Heart right ventricle (tissue), 16 donors: ENCODE measurements at places on chromosomes 4 and X.

DNA sequence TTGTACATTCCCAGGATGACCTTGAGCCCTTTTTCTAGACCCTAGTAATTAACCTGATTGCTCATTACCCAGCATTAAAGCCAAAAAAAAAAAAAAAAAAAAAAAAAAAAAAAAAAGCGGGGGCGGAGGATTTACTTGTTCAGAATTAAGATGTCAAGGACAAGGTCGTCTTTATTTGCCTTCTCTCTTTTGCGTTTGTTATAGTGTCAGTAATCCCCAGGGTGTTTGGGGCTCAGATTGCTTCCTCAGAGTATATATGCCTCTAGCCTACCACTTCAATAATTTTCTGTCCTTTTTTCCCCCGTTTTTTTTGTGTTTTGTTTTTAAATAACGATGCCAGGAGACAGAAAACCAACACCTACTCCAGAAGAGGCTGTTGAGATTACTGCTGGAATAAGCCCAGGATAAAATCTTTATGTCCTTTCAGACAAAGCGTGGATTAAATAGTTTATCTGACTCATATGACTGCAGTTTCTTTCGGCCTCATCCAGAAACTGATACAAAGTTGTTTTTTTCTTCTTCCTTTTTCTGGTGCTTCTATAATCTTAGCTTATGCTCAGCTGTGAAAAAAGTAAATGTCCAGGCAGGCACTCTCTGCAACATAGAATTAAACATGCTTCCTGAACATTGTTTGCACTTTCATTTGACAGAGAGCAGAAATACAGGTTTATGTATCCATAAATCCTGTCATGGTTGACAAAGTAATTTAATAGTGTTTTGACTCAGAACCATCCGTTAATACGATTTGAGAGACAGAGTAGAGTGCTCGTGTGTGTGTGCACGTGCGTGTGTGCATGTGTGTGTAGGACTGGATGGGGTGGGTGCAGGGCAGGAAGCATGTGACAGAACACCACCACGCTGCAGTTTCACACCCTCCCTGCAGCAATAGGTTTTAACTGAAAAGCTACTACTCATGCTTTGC is 138.6 kb downstream of the AFF1 start:
- peak overlapping the region; percentile 25 for H3K4me3 ChIP-seq
- H3K36me3 ChIP-seq, result no peaks in the 10 kb centered on the region
- no peaks in the 10 kb centered on the region for H3K27me3 ChIP-seq
- H3K4me1 ChIP-seq, result peaks cover 91% of the 10 kb centered on the region

DNA sequence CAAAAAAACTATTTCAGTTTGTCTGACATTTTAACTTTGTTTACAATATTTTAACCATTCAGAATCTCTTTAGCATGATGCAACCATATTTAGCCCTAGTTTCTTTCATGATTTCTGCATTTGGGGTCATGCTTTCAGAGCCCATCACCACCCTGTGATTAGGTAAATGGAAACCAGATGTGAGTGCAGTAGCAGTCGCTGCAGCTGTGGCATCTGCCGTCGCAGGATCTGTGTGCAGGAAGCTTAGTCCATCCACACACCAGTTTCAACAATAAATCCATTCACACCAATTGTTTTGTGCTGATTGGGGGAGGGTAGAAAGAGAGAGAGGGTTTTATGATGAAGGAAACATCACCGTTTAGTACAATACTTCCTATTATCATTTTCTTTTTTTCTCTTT is 130.5 kb downstream of the CPEB2 start:
- no peak overlapping the region for H3K27ac ChIP-seq
- H3K4me3 ChIP-seq, result no peak overlapping the region
- H3K36me3 ChIP-seq, result no peaks in the 10 kb centered on the region
- no peaks in the 10 kb centered on the region for H3K27me3 ChIP-seq
- no peaks in the 10 kb centered on the region for H3K4me1 ChIP-seq

- H3K4me1 ChIP-seq, result no peaks in the 10 kb centered on the region
- DNase-seq, result no peak
- no peak overlapping the region for H3K4me3 ChIP-seq
- peaks cover 85% of the 10 kb centered on the region for H3K27me3 ChIP-seq
- no peaks in the 10 kb centered on the region for H3K36me3 ChIP-seq
These were observed 27.9 kb downstream of the NKX3-2 start for GRCh38 chr4:13516315-13516860.

GRCh38 chr4:43224559-43224958 is 332.0 kb downstream of the GRXCR1 start:
- no peaks in the 10 kb centered on the region for H3K4me1 ChIP-seq
- no peak overlapping the region for H3K27ac ChIP-seq
- no peaks in the 10 kb centered on the region for H3K27me3 ChIP-seq
- H3K36me3 ChIP-seq, result no peaks in the 10 kb centered on the region

GRCh38 chr4:41744572-41745291 is 3.8 kb downstream of the PHOX2B start:
- H3K36me3 ChIP-seq, result no peaks in the 10 kb centered on the region
- H3K27ac ChIP-seq, result no peak overlapping the region
- no peaks in the 10 kb centered on the region for H3K4me1 ChIP-seq
- H3K27me3 ChIP-seq, result peaks cover 98% of the 10 kb centered on the region
- no peak for DNase-seq
- no peak overlapping the region for H3K4me3 ChIP-seq

- no peak for DNase-seq
- H3K27ac ChIP-seq, result no peak overlapping the region
- H3K4me1 ChIP-seq, result no peaks in the 10 kb centered on the region
- no peaks in the 10 kb centered on the region for H3K36me3 ChIP-seq
- H3K27me3 ChIP-seq, result no peaks in the 10 kb centered on the region
- no peak overlapping the region for H3K4me3 ChIP-seq
These were observed 111.4 kb upstream of the EOLA2 start for GRCh38 chrX:150049647-150050046.

DNA sequence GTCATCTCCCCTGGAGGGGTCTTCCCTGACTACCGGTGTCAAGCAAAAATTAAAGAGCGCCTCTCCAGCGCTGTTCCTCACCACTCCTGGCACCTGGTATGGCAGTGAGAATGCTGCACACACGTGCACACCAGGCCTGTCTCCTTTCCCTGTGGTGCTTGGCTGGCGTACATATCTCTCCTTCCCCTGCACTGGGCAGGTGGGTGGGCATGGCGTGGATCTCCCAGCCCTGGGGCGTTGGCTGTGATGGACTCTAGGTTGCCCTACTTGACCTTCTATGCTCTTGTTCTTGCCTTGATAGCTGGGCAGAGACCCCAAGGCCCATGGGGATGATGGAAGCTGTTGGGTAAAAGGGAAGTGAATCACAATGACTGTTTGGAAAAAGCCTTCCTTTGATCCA is 109.2 kb downstream of the CLNK start:
- no peaks in the 10 kb centered on the region for H3K27me3 ChIP-seq
- no peaks in the 10 kb centered on the region for H3K36me3 ChIP-seq
- H3K27ac ChIP-seq, result no peak overlapping the region
- DNase-seq, result no peak
- no peak overlapping the region for H3K4me3 ChIP-seq

DNA sequence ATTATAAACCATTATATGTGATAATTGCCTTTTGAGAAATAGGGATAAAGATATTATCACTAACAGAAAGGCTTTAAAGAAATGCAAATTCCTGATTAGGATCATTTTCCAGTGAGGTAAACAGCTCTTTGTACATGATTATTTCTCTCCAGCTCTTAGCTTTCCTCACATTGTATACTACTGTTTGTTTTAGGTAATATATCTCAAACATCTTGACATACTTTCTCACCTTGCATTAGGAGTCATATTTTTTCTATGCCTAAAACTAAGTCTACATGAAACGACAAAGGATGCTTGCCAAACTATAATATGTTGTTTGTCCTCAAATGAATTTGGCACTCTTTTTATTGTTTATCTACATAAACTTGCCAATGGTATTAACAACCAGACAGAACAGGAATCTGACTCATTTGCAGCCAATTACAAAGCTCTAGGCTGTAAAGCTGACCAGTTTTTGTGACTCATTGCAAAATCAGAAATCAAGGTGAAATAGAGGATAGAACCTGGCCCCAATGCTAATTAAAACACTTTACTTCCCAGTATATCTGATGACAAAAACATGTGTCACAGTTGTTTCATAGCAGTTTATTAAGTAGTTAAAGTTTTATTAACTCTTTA is 107.0 kb downstream of the IQCM start:
- no peaks in the 10 kb centered on the region for H3K27me3 ChIP-seq
- H3K36me3 ChIP-seq, result no peaks in the 10 kb centered on the region
- H3K27ac ChIP-seq, result no peak overlapping the region

GRCh38 chrX:151970661-151971060 is 3.8 kb downstream of the GABRE start:
- peaks cover 8% of the 10 kb centered on the region for H3K4me1 ChIP-seq
- no peaks in the 10 kb centered on the region for H3K27me3 ChIP-seq
- peak overlapping the region; percentile 5 for H3K27ac ChIP-seq
- H3K36me3 ChIP-seq, result no peaks in the 10 kb centered on the region

GRCh38 chr4:124469981-124470380 is 242.6 kb downstream of the ANKRD50 start:
- no peaks in the 10 kb centered on the region for H3K36me3 ChIP-seq
- DNase-seq, result no peak
- H3K27ac ChIP-seq, result no peak overlapping the region
- H3K4me1 ChIP-seq, result no peaks in the 10 kb centered on the region
- H3K27me3 ChIP-seq, result no peaks in the 10 kb centered on the region

GRCh38 chr4:17188125-17188524 is 289.7 kb upstream of the LDB2 start:
- H3K4me3 ChIP-seq, result no peak overlapping the region
- H3K27ac ChIP-seq, result peak overlapping the region; percentile 25
- peaks cover 6% of the 10 kb centered on the region for H3K4me1 ChIP-seq
- H3K27me3 ChIP-seq, result no peaks in the 10 kb centered on the region
- DNase-seq, result no peak

GRCh38 chr4:33071535-33071934 is 2351.4 kb downstream of the PCDH7 start:
- no peak overlapping the region for H3K4me3 ChIP-seq
- no peaks in the 10 kb centered on the region for H3K27me3 ChIP-seq
- H3K27ac ChIP-seq, result no peak overlapping the region

DNA sequence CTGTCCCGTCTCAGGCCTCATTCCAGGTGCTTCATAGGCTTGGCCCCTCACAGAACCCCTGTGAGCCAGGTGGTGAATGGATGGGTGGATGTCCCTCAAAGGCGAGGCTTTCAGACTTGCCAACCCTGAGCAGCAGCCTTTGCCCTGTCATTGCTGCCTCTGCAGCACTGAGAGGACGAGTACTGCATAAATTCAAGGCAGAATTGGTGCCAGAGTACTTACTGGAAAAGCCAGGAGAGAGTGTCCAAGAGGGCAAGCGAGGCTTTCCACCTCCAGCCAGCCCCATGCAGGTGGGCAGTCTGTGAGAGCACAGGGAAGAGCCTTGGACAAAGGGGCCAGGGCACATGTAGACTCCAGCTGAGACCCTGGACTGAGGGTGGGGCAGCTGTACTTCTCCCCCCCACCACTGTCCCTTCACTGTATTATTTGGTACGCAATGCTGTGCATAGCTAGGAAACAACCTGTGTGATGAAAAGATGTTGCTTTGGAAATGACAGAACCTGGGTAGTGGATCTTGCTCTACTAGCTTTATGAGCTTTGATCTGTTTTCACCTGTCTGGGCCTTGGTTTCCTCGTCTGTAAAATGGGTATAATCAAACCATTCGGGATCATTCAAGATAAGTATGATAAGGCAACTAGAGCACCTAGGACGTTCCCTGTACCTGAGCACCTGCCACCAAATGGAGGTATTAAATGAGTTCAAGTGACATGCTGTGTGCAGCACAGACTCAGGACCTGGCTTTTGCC is 224.9 kb upstream of the PSAPL1 start:
- no peak overlapping the region for H3K4me3 ChIP-seq
- no peaks in the 10 kb centered on the region for H3K36me3 ChIP-seq
- DNase-seq, result no peak
- H3K27me3 ChIP-seq, result no peaks in the 10 kb centered on the region
- H3K27ac ChIP-seq, result no peak overlapping the region

DNA sequence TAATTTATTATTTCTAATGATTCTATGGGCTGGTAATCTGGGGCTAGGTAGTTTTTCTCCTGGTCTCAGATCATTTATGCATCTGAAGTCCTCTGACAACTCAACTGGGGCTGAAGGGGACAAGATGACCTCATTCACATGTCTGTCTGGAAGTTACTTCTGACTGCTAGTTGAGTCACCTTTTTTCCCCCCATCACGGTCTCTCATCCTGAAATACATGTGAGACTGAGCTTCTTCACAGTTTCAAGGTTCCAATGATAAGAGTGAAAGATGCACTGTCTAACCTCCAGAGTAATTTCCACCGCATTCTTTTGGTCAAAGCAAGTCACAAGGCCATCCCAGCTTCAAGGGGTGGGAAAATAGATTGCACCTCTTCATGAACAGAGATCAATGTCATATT is 356.7 kb upstream of the RPS6KA3 start:
- no peak overlapping the region for H3K4me3 ChIP-seq
- no peaks in the 10 kb centered on the region for H3K36me3 ChIP-seq
- no peaks in the 10 kb centered on the region for H3K27me3 ChIP-seq
- no peak for DNase-seq

DNA sequence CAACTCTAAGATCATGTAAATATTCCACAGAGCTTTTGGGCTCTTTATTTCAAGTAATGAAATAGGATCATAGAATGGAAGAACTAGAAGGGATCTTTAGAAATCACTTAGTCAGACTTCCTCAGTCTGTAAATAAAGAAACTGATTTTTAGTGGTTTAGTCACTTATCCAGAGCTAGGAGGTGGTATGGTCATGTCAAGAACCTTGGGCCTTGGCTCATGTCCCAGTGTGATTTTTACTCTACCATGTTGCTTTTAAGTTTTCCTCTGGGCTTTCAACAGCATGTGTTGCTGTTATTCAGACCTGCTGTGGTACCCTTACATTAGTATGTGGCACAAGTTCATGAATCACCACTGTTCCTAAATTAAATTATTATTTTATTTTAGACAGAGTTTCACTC is 184.9 kb downstream of the FRAS1 start:
- DNase-seq, result no peak
- no peaks in the 10 kb centered on the region for H3K4me1 ChIP-seq
- no peak overlapping the region for H3K4me3 ChIP-seq
- no peaks in the 10 kb centered on the region for H3K36me3 ChIP-seq
- H3K27me3 ChIP-seq, result no peaks in the 10 kb centered on the region

DNA sequence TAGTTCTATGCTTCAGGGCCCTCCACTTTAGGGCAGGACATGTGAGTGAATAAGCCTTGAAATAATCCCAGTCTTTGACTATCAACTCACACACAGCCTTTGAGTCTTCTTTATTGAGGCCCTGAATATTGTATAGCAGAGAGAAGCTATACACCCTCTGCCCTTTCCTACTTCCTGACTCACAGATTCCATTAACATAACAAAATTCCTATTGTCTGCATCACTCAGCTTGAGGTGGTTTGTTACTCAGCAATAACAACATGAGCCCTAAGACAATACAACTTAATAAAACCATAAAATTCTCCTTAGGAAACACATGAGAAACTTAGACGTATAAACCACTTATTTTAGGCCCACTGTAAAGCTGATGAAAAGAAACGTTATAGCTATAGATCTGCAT is 680.3 kb upstream of the DIAPH2 start:
- no peak for DNase-seq
- no peaks in the 10 kb centered on the region for H3K36me3 ChIP-seq
